ENCODE measurements at places on chromosomes 12 and 14.

- no peak for DNase-seq
Observed at GRCh38 chr12:68608191-68608590, 2.5 kb upstream of the RAP1B start.

- no peak for DNase-seq
Observed at GRCh38 chr14:44151130-44151820, 355.8 kb downstream of the FSCB start.

DNA sequence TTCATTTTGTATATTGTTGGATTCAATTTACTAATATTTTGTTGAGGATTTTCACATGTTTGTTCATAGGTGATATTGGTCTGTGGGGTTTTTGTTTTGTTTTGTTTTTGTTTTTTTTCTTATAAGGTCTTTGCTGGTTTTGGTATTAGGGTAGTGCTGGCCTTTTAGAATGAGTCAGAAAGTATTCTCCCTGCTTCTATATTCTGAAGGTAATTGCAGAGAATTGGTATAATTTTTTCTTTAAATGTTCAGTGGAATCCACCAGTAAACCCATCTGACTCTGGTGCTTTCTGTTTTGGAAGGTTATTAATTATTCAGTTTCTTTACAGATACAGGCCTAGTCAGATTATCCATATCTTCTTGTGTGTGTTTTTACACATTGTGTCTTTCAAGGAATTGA lies 8.9 kb downstream of the TOGARAM1 start:
- DNase-seq, result no peak

GRCh38 chr12:13197032-13197431 lies 506 bp downstream of the EMP1 start:
- no peak for DNase-seq

DNA sequence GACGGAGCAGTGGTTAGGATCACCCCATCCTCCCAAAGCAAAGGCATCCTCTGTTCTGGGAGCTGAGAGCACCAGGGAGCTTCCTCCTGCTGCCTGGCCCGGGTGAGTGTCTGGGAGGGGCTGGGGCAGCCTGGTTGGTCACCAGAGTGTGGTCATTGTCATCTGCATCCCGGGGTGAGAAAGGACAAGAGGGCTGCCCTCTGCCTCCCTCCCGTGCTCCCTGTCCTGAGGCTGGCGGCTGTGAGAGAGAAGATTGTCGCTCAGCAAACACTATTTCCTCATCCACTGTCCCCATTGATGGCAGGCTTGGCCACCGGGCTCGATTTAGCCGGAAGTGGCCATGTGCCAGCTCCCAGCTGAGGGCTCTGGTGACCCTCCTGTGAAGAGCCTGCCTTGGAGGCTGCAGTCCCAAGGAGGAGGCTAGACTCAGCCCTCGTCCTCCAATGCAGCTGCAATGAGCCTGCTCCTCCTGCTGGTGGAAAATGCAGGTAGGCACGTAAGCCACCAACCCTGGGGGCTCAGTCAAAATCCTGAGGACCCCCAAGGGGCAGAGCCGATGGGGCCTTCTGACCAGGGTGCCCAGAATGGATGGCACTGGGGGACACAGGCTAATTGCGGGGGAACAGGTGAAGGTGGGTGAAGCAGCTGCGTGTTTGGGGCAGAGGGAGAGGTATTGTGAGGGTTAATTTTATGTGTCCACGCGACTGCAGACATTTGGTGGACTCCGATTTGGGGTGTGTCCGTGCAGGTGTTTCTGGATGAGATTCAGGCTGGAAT lies 155.7 kb downstream of the KIF26A start:
- DNase-seq, result no peak

- no peak for DNase-seq
Observed at GRCh38 chr12:109721276-109721675, 7.7 kb downstream of the FAM222A start.

DNA sequence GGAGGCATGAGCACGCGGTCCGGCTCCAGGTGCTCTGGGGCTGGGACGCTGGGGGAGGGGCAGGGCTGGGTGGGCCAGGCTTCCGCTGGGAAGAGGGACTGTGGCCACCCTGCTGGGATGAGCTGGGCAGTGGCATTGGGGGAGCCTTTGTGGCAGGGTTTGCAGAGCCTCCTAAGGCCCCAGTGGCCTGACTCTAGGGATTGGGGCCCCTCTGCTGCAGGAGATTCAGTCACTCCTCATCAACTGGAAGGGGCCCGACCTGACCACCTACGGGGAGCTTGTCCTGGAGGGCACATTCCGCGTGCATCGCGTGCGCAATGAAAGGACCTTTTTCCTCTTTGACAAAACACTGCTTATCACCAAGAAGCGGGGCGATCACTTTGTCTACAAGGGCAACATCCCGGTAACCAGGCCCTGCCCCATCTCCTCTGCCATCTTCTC lies 26.9 kb downstream of the PLEKHG3 start:
- DNase-seq, result no peak

DNA sequence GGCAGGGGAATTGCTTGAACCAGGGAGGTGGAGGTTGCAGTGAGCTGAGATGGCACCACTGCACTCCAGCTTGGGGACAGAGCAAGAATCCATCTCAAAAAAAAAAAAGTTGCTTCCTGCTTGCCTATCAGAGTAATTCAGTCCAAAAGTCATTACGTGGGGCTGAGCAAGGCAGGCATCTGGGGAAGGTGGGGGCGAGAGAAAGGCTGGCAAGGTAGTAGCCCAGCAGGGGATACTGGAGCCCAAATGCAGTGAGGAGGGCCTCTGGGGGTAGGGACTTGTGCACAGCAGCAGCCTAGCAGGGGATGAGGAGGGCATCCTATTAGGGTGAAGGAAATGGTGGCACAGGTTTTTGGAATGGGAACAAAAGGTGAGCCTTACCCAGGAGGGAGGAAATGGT lies 7.1 kb downstream of the ETFRF1 start:
- no peak for DNase-seq

DNA sequence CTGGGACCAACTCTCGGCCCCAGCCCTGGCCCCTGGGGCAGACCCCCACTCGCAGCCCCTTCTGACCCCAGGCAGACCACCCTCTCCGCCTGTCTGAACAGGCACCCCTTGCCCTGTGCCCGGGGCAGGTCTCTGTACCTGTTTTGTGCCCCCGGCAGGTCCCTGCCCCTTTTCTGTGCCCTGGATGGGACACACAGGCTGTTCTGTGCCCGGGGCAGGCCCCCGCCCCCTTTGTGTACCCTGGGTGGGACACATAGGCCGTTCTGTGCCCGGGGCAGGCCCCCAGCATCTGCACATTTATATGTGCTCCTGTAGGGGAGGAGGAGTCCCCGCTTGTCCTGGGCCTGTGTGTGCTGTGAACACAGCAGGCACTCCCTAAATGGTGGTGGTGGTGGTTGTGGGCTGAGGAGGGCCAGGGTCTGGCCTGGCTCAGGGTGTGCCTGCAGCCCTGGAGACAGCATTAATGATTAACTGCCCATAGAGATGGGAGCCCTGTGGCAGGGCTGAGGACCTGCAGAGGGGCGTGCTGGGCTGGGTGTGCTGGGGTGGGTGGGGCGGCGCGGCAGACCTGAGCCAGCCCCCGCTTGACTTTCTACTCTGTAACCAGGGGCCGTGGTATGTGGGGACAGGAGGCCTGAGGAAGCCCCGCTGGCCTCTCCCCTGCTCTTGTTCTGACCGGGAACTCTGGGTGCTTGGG lies 3.7 kb downstream of the FBRSL1 start:
- DNase-seq, result no peak

GRCh38 chr12:14400599-14400998 lies 35.1 kb downstream of the ATF7IP start:
- DNase-seq, result no peak

DNA sequence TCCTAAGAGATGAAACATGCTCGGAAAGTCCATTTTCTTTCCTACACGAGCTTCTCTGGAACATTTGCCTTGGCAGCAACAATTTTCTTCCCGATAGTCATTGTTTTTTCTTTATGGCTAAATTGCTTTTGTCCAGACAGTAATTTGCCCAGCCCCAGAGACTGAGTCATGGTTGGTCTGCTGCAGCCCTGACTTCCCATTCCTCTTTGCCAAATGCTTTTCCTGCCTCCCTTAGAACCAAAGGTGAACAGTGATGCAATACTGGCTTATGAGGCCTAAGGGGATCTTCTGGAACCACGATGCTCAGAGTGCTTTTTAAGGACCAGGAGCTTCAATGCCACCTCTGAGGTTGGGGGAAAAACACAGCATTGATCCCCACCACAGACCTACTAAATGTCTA lies 1599.6 kb upstream of the TMEM132C start:
- DNase-seq, result no peak

DNA sequence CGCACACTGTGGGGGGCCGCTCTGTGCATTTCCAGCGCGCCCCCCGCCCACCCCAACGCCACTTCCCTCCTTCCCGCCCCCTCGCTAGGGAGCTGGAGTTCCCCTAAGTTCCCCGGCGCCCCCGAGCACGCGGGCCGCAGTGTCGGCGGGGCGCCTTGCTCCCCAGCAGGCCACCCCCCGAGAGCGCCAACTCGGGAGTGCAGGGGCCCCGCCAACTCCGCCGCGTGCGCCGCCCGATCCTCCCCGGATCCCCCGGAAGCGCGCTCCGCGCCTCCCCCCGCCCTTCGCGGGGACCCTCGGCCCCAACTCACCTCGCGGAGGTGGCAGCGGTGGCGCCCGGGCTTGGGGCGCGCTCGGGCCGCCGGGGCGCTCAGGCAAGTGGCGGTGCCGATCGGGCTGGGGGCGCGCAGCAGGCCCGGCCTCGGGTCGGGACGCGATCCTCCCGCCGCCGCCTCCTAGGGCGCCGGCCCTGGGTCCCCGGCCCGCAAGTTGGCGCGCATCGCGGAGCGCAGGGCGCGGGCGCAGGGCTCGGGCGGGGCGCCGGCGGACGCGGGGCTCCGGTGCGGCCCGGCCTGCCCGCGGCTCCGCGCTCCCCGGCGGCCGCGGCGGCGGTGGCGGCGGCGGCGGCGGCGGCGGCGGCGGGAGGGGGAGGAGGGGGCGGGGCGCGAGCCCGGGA lies at the start of gene NCOR2:
Gene NCOR2 (minus strand): TSS at position 616 of the 676 bp plus-strand sequence. CDS start 72,361 bp downstream, outside the sequence.
- DNase-seq, result peak; percentile 36

DNA sequence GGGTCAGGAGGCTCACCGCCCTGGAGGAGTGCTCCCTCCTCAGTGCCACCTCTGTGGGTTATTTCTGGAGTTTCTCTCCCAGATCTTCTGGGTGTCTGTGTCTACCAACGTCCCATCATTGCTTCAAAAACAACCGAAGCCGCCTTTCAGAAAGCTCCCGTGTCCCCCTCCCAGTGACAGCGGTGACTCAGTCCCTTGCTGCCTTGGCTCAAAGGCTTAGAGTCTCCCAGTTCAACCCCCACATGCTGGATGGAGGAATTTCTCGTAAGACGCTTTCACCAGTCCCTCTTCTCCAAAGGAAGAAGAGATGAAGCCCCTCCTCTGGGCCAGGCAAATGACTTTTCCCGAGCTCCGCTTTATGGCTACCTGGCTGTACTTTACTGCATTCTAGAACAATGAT lies 146.6 kb downstream of the RBM19 start:
- no peak for DNase-seq

DNA sequence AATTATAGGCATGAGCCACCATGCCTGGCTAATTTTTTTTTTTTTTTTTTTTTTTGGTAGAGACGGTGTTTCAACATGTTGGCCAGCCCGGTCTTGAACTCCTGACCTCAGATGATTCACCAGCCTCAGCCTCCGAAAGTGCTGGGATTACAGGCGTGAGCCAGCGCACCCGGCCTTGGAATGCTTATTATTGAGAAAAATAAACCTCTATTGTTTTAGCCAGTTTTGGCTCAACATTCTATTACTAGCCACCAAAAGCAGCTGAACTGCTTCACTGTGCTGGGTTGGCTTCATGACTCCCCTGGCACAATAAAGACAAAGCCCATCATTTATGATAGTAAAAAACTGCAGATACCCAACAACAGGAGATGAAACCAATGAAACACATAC lies 93.5 kb upstream of the CEP83 start:
- no peak for DNase-seq

GRCh38 chr12:26095186-26095585 lies 29.7 kb downstream of the BHLHE41 start:
- DNase-seq, result no peak

DNA sequence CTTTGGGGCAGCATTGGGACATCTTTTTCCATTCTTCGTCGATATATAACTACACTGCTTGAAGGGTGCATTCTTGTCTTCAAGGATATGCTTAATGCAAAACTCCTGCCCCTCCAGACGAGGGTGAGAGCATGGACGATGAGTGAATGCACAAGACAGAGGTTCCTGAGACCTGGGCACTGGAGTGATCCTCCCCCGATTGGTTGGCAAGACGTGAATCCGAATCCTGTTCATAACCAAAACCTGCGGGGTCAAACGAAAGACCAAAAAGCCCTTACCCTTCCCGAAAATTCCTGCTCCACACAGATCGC lies 684 bp downstream of the KANSL2 start:
- peak; percentile 5 for DNase-seq

DNA sequence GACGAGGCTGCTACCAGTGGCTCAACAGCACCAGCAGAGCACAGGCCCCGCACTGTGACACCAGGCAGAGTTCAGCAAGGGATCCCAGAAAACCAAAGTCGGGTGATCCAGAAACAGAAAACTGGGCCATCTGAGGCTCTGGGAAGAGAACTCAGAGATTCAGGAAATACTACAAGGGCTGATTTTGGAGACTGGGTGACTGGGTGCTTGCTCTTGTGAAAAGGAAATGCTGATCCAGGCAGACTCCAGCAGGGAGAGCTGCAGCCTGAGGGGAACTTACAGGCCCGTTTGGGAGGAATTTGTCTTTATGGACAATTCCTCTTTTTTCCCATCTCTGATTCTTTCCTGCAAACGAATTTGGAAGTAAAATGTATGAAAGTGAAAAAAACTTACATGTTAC lies 28.2 kb downstream of the FOXN3 start:
- no peak for DNase-seq

- DNase-seq, result no peak
Observed at GRCh38 chr12:1918884-1919236, 408 bp upstream of the CACNA2D4 start.

- DNase-seq, result no peak
Observed at GRCh38 chr12:6570264-6570887, 2.3 kb upstream of the NOP2 start.

DNA sequence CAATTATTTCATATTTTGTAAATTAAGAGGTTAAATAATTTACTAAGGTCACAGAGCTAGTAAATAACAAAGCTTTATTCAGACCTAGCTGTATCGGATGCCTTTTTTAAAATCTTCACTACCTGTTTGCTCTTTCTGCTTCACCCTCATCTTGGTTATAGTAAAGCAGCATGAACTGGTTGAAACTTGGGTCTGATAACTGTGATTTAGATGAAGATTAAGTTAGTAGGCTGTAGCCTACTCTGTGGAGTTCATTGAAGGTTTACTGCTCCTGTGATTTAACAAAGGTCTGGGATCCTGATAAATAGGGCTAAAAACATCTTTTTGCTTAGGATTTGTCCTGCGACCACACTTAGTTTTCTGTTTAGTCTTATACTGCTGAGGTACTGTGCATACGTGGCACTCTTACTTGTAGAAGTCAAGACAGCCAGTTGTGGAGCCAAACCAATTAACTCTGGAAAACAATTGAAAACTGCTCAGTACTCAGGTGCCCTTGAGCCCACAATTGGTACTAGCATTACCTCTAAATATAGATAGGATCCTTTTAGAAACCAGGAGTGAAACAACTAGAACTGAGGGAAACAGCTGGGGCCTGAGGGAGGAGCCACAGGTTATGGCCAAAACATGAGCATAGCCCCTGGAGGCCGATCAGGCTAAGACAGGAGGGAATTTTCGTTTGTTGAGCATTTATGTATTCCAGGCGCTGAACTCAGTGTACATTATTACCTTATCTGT lies 2.3 kb downstream of the SPATS2 start:
- DNase-seq, result no peak

Data from activated T-cell treated with anti-CD3 and anti-CD28 coated beads for 4 hours (primary cell).